ENCODE measurements at places on chromosomes 2 and 18.
A peak's percentile ranks its signal among the peaks of the same experiment; 100 is the strongest.

DNA sequence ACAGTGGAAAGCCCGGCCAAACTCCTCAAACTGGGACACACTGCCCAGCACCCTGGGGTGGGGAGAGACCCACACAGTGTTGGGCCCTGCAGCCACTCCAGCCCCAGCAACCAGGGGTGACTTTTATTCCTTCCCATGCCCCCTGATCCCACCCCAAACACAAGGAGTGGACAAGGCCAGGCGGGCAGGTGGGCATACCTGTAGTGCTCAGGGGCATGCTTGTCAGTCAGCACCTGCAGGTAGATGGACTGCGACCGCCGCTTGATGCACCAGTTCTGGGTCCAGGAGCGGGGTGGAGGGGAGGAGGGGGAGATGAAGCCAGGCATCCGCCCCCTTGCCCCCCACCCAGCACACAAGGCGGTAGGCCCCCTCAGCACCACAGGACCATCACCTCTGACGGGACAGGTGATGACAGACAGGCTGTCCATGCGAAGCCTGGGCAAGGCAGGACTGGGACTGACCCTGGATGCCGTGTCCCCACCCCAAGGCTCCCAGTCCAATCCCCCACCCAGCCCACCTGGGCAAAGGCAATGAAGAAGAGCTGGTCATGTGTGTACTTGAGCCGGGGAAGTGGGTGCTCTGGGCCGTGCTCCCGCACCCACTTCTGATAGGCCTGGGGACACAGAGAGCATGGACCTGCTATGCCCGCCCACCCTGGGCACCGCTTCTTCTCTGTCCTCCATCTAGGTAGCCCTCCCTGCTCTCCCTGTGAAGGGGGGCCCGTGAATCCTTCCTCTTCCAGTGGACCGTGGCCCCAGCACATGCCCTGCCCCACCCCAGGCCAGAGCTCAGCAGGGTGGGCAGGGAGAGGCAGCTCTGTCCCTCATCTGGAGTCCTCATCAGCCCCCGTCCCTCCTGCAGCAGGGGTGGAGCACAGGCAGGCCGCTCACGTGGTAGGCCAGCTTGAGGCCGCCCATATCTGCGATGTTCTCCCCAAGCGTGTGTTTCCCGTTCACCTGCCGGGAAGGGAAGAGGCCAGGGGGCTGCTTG lies 7.1 kb downstream of the ECEL1 start:
- DNase-seq, result no peak

GRCh38 chr2:72961853-72962468 lies 44.6 kb downstream of the EMX1 start:
- no peak for DNase-seq

DNA sequence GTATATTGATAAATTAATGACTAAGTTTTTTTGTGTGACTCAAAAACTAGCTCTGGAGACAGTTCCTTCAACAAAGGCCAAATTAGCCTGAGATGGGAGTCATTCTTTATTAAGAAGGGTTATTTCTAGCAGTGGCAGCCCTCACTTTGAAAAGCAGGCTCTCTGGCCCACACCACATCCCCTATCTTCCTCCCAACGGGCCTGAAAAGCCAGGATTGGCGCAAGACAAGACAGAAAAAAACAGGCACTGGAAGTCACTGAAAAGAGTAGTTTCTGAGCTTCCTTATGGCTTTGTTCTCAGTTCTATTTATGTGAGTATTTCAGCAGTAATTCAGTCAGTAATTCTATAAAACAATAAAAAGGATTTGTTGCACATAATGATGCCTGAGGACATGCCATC lies 149.0 kb downstream of the LAMA3 start:
- DNase-seq, result no peak

GRCh38 chr18:25171334-25171733 lies 180.6 kb downstream of the ZNF521 start:
- DNase-seq, result no peak

- DNase-seq, result no peak
Observed at GRCh38 chr2:17518212-17519154, at the start of gene RAD51AP2. Gene RAD51AP2, minus strand, starts transcription at chr2:17518440. Its CDS starts 25 bp downstream, at chr2:17518415.

DNA sequence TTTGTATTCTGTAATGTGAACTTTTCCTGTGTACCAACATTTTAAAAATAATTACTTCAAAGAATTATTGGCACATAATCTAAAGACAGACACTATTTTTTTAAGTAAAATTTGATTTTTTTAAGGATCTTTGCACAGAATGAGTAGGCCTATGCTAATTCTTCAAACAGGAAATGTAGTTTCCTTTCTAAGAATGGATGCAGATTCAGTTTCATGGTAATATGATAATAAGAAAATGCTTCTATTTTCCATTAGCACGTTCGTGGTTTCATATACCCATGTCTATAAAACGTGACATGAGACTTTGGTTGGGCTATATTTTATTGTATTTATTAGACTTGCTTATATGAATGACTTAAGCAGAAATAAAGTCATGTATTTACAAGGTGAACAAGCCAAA lies 191.8 kb upstream of the RBBP8 start:
- DNase-seq, result no peak

DNA sequence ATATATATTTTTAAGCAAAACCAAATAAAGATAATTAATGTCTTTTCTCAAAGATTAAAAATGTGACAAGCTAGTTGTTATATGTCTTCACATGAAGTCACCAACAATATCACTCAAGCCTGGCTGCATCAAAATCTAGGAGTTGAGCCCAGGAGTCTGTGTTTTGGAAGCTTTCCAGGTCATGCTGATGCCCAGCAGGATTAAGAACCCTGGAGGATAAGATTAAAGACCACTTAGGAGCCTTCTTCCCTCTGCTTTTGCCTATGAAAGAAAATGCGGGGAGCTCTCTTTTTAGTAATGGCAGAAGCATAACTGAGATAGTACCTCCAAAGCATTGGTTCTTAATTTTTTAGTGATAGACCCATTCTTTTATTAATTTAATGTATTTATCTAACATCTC lies 157.4 kb downstream of the ASXL3 start:
- no peak for DNase-seq

GRCh38 chr2:134078354-134078753 lies 175.5 kb upstream of the MGAT5 start:
- no peak for DNase-seq

GRCh38 chr2:219698748-219699439 lies 71.5 kb downstream of the SLC4A3 start:
- no peak for DNase-seq

DNA sequence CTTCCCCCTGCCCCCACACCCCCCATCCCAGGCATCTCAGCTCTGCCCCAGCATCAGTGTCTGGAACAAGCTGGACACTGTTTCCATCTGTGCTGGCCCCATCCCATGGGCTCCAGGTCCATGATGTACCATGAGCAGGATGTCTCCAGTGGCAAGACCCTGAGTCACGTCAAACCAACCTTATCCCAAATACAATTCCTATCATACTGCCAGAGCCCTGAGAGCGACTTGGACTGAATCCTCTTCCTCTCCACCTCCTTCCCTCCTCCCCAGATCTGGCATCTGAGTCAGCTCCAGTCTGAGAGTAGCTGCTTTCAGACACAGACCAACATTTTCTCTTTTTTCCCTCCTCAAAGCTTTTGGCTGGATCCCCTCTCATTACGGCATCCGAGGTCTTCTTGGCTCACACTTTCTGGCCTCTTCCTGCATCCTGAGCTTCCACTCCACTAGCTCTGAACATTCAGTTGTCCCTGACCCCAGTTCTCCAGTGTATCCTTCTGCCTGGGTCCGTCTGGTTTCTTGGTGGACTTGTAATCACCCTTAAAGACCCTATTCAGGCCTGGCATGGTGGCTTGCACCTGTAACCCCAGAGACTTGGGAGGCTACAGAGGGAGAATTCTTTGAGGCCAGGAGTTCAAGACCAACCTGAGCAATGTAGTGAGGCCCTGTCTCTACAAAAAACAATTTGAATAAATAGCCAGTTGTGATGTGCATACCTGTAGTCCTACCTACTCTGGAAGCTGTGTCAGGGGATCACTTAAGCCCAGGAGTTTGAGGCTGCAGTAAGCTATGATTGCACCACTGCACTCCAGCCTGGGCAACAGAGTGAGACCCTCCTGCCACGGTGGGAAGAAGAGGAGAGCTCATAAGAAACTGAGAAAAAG lies 68.3 kb downstream of the ACKR3 start:
- DNase-seq, result no peak

- no peak for DNase-seq
Observed at GRCh38 chr2:157572725-157573124, 55.9 kb downstream of the ACVR1C start.

- DNase-seq, result no peak
Observed at GRCh38 chr18:25826823-25827222, 263.6 kb downstream of the SS18 start.

DNA sequence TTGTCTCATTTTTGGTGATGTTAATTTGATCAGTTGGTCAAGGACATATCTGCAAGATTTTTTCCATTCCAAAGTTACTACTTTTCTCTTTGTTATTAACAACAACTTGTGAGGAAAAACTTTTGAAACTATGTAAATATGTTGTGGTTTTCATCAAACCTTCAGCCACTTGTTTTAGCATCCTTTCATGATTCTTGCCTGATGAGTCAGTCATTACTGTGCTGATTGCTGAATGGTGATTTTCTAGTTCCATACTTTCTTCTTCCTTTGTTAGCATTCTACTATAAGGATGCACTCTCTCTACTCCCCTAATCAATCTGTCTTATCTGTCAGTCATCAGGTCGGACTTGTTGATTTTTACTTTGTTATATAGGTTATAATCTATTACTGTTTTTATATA lies 10.9 kb downstream of the TMEM87B start:
- DNase-seq, result no peak

DNA sequence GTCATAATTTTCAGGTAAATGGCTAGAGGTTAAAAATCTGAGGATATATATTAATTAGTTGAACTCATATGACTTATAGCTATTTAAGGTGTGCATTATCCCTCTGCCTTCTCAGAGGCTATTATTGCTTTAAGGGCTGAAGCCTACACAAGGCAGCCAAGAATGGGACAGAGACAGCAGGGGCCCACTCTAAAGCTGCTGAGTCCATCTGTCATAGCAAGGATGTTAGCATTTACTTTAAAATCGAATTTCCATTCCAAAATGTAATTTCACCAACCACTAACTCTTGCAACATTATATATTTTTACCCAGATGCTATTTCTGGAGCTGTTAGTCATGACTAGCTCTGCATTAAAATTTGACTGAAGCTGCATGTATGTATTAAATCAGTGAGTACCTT lies 236.3 kb upstream of the FSIP2 start:
- no peak for DNase-seq

DNA sequence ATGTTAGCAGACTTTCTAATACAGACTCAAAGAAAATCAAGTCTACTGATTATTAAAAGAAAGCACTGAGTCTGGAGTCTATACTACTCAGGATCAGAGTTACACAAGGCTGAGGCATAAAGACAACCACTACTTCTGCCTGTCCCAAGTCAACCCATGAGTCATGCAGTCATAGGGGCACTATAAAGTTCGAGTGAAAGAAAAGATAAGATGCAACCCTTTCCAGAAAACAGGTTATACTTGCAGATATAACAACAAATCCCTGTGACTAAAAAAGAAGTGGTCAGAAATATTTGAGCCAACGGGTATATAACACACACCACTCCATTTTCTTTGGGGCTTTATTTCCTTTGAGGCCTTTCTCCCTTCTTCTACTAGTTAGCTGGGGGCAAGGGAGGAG lies 18.6 kb upstream of the SCRN3 start:
- no peak for DNase-seq

DNA sequence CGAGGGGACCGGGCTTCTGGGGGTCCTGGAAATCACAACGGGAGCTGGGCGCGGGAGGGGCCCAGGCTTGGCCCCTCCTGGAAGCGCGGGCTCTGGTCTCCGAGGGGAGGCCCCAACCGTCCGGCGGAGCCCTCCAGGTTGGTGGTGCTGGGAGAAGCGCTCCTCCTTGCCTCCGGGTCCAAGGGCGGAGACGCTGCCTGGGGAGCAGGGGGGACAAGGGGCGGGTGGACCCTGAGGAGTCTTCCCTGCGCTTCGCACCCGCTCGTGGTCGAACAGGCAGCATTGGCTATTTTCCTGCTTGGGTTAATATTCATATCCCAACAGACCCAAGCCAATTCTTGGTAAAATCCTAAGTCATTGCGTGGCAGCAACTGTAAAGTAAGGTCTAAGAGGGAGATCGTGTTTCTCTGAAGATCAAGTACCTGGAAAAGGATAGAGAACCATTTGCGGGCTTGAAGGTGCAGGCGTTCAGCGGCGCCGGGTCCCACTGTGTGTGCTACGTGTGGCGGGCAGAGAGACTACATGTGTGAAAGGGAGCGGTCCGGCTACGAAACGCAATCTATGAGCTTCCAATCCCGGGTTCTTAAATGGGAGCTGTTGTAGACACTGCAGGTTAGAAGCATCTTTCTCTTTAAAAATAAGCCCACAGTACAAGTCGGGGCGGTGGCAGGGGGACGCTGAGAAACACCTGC lies 805 bp downstream of the CIDEA start:
- peak; percentile 63 for DNase-seq

GRCh38 chr2:13193075-13193474 lies 476.3 kb downstream of the TRIB2 start:
- no peak for DNase-seq

DNA sequence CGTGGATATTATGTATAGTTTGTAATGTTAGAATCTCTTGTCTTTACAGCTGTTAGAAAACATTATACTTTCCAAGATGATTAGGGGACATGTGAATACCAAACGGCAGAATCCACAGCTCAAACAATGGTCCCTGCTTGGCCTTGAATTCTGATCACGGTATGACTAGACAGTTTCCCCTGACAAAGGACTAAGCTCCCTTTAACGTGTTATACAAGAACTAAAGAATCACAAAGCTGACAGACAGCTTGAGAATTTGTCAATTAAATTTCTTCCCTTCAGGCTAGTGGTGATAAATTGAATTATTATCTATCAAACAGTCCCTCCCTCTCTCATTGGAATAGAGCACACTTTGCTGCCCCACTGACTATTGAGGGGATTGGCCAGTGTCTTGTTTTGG lies 359.2 kb upstream of the ID2 start:
- no peak for DNase-seq

GRCh38 chr2:117918608-117919007 lies 95.3 kb downstream of the CCDC93 start:
- DNase-seq, result no peak

GRCh38 chr18:46657115-46657955 lies at the start of gene LOXHD1:
Gene LOXHD1, minus strand, starts transcription at chr18:46657220. Its CDS starts 187 bp downstream, at chr18:46657033.
- no peak for DNase-seq

GRCh38 chr2:30510409-30510808 lies 63.4 kb downstream of the LCLAT1 start:
- no peak for DNase-seq

- no peak for DNase-seq
Observed at GRCh38 chr2:134491771-134492441, 226.9 kb downstream of the TMEM163 start.
